NCI-H1417 (cell line): ENCODE measurements at places on chromosomes 5 and 9.

DNA sequence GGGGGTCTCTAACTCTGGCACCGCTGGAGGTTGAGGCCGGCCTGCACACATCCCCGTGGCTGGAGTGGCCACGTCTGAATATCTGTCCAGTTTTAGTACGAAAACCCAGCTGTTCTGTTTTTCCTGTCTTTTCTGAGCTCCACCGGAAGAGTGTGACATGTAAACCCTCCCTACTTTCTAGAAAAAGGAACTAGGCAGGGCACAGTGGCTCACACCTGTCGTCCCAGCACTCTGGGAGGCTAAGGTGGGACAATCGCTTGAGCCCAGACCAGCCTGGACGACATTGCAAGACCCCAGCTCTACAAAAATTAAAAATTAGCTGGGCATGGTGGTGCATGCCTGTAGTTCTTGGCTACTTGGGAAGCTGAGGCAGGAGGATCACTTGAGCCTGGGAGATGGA is 8.2 kb upstream of the PHYKPL start:
- DNase-seq = no peak

DNA sequence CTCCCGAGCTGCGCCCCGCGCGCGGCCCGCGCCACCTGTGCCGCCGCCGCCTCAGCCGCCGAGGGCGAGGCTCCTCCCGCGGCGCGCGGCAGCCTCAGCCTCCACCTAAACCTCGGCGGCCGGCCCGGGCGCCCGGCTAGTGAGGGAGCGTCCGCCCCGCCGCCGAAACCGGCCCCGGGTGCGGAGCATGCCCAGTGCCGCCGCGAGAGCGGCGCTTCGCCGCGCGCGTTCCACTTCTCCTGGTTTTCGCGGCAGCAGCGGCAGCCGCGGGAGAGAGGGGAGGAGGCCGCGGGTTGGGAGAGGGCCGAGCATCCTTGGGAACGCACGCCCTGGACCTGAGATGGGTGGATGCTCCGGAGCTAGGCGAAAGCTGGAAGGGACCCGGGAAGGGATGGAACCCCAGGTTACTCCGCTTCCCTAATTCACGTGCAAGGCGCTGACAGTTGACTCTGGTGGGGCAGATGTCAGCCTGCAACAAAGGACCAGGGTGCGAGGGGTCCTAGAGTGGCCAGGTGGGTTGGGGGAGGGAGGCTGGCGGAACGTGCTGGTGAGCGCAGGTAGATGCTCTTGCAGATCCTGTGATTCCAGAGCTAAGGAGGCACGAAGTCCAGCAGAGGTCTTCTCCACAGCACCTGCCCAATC is at the start of gene CTNND2:
Gene CTNND2 (minus strand): TSS at position 182 of the 642 bp plus-strand sequence. CDS start 593 bp downstream, outside the sequence.
- DNase-seq = peak; percentile 77

DNA sequence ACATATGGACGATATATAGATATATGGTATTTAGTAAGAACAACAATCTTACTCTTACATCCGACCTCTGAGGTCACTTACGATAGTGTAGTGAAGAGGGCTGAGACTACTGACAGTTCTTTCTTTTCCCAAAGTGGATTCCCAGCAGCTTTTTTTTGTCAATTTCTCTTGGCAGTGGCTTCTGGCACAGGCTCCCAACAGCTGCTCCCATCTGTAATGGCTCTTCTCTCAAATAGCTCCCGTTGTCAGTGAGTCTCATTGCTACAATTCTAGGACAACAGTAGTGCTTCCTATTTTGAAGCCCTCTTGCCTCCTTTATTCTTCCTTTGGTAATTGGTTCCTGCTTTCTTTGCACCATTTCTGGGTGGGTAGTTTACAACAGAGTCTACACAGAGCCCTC is 68.4 kb downstream of the SLC25A46 start:
- no peak for DNase-seq

DNA sequence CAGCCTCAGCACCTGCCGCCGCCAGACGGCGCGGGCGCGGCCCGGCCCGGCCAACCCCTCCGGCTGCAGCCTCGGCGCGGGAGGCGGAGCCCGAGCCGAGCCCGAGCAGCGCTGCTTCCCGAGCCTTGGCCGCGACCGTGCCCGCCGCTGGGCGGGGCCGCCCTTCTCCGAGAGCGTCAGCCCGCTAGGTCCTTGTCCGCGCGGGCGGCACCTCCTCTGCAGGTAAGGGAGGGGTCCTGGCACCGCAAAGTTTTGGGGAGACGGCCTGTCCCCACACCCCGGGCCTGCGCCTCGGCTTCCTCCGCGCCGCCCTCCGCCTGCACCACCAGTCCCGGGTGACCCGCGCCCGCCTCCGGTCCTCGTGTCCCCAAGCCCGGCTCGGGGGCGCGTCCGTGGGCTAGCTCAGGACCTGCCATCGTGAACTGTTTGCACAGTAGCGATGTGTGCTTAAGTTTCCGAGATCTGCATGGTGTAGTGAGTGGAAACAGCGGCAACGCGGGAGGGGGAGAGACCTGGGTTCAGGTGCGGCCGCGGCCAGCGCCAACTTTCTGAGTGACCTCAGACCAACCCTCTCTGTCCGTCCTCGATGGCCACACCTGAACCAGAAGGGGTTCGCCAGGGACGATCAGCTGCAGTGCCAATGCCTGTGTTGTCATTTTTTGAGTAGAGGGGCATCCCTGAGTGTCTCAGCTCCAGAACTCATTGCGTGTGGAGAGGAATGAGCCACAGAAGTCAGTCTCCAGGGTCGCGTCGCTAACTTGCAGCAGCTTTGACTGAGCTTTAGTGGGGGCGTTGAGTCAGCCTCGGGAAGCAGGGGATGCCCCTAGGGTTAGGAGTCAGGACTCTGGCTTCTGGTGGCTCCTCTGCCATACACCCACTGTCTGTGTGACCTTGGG is at the start of gene FRMPD1:
Gene FRMPD1 (plus strand): TSS at position 82 of the 896 bp plus-strand sequence. CDS start 41,688 bp downstream, outside the sequence.
- DNase-seq = peak; percentile 63

GRCh38 chr9:14344053-14344524 is 30.1 kb upstream of the NFIB start:
- DNase-seq = no peak

GRCh38 chr5:124887223-124887622 is 140.8 kb upstream of the ZNF608 start:
- no peak for DNase-seq
